ENCODE measurements at places on chromosomes 2 and 18. TPM values are rescaled to one million over a fixed set of nuclear protein-coding genes. Genes with fewer than 3 reads are reported as not detected.

DNA sequence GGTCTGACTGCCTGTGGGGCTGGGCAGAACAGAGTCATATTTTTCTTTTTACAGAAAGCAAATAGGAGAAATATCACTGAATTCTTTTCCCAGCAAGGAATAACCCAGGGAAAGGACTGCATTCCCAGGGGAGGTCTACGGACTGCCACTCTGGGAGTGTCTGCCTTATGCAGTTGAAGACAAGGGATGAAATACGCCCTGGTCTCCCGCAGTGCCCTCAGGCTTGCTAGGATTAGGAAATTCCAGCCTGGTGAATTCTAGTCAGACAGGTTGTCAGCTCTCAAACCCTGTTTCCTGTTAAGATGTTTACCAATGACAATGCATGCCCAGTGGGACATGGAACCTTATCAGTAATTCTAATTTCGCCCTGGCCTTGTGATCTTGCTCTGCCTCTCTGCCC lies 30.3 kb upstream of the PDK1 start:
- no peak for DNase-seq

DNA sequence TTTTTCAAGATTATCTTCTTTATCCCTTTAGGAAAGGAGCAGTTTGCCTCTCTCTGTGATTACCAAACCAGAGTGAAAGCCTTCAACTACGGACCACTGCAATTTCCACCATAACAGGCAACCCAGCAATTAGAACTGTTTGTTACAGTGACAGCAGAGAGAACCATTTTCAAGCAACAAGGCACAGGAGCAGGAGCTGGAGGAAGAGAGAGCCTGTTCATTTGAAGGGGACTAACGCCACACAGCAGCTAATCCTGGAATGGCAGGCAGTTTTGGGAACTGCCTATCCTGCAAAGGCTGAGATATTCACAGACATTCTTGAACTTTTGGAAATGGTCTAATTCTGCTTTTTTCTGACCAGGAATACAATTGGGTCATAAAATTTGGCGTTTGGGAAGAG lies 1541.9 kb upstream of the PIK3C3 start:
- no peak for DNase-seq

DNA sequence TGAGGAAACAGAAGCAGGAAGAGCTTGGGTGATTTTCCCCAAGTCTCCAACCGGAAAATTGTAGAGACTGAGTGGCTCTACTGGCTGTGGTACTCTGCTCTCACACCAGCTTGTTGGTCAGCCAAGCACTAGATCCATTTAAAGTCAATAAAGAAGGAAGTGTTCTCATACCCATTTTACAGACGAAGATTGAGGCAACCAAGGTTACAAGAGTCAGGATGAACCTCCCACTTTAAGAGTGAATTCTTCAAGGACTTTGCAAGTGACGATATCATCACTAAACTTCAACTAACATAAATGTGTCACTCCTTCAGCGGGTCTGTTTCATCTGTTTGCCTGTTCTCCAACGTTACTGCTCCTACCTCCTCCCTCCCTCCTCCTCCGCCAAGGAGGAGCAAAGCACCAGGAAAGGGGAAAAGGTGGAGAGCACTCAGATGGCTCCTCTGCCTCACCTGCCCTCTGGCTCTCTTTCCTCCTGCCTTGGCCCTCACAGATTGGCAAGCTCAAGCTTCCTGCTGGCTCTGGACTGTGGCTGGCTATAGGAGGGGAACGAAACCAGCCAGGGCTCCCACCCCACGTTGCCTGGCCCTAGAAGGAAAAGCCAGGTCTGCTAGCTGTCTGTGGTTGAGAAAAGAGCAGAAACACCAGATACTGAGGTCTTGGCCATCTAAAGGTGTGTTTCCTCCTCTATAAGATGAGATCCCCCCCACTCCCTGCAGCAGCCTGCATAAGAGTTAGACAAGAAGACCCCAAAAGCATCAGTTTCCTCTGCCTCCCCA lies 3.6 kb upstream of the RAB11FIP5 start:
- DNase-seq, result no peak

DNA sequence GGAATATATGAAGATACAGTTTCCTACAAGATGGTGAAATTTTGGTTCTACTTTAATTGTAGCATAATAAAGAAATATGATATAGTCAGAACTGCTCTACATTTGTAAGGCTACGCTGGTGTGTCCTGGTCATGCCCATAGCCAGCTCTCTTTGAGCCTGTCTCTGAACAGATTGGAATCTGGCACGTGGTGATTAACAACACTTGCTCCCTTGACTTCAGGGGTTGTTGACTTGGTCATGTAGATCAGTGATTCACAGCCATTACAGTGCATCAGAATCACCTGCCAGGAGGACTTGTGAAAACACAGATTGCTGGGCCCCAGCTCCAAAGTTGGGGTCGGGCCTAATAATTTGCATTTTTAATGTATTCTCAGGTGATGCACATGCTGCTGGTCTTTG lies 80.4 kb downstream of the PTPRM start:
- DNase-seq, result no peak

DNA sequence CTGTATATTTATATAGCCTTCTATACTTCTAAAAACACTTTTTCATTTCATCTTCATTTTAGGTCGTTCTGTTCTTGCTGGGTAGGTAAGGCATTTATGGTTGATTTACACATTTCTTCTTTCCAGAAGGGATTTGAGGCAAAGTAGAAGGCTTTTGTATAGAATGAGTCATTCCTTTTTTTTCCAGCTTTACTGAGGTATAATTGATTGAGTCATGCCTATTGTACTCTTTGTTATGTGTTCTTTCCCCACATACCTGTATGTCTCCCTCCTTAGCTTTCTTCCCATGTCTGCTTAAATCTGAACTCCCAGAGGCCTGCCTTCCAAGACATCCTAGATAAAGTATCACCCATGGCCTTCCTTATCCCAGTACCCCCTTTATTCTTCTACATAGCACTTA lies 4.8 kb upstream of the CDC42EP3 start:
- no peak for DNase-seq

GRCh38 chr2:124988111-124988510 lies 963.0 kb downstream of the CNTNAP5 start:
- no peak for DNase-seq

CNTNAP5 gene
- 33.4 TPM for total RNA-seq

CCDC178 gene
- total RNA-seq, result 1.4 TPM

PRKD3 gene
- 19.2 TPM for total RNA-seq

STK11IP gene
- 45.2 TPM for total RNA-seq

PARD6G gene
- 4.4 TPM for total RNA-seq

MREG gene
- total RNA-seq, result 13.9 TPM

SP9 gene
- total RNA-seq, result 7.0 TPM

SERPINB11 gene
- not detected for total RNA-seq

Measured in dorsolateral prefrontal cortex (tissue), 122 donors.